ENCODE measurements at places on chromosomes 5 and 9. TPM values are rescaled to one million over a fixed set of nuclear protein-coding genes. Genes with fewer than 3 reads are reported as not detected.
A peak's percentile ranks its signal among the peaks of the same experiment; 100 is the strongest.

Gene CER1
- 2.4 TPM for total RNA-seq

- DNase-seq, result no peak
Measured at GRCh38 chr5:119347991-119348390, 7.8 kb upstream of the TNFAIP8 start.

GRCh38 chr5:96780626-96781025 lies 27.1 kb downstream of the ERAP1 start:
- no peak for DNase-seq

DNA sequence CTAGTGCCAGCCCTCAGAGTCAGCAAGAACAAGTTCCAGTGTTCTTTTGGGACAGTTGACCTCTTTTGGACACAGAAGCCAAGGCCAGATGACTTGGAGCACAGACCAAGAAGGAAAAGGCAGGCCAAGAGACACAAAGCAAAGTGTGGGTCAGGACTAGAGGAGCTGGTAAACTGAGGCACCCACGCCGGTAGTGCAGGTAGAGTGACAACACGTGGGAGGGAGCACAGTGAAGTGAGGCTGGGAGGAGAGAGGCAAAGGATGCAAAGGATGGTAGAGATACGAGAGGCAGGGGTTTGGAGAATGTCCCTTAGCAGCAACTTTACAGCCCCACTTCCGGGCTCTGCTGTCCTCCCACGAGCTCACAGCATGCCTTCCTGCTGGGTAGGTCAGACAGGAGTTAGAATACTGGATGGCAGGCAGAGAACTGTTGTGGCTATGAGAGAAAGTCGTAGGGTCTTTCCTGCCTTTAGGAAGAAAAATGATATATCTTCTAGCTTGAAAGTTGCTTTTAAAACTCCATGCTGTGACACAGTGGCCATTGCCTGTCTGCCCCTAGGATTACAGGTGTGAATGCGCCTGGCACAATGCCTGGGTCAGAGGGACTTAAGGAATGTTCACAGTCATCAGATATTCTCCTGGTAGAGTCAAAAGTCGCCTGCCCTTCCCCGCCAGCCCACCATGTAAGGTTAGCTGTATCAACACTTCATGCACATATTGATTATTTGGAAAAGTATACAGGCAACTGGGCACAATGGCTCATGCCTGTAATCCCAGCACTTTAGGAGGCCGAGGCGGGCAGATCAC lies 97.9 kb downstream of the PDE8B start:
- peak; percentile 16 for DNase-seq

GRCh38 chr5:178323961-178324360 lies 91.4 kb upstream of the PHYKPL start:
- no peak for DNase-seq

Gene IFNE
- 0.35 TPM for total RNA-seq

GRCh38 chr5:120108586-120109248 lies 355.4 kb upstream of the PRR16 start:
- DNase-seq, result no peak

Gene CCDC180
- total RNA-seq, result 7.1 TPM

- DNase-seq, result peak; percentile 75
Measured at GRCh38 chr5:75510836-75511434, 494 bp downstream of the CERT1 start.

Gene SOHLH1
- 0.21 TPM for total RNA-seq

Gene TNFSF8
- not detected for total RNA-seq

DNA sequence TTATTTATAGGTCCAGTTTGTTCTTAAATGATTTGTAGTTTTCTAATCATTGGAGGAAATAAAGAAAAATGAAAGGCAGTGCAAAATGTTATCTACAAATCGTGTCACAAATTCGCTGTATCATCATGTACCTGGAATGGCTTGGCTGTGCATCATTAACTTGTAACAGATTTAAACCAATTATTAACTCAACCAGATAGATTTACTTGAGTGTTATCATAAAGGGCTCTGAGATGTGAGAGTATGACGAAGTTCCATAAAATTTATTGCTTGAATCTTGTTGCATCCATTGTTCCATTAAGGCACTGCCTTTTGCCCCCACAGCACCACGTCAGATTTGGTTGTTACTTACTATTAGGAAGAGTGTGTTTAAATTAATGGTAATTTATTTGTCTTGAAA lies 23.5 kb downstream of the PCSK5 start:
- DNase-seq, result no peak

GRCh38 chr5:41686767-41687166 lies 176.4 kb upstream of the PLCXD3 start:
- DNase-seq, result no peak

GRCh38 chr9:99272836-99273235 lies 50.8 kb downstream of the SEC61B start:
- no peak for DNase-seq

- no peak for DNase-seq
Measured at GRCh38 chr5:33237471-33237870, 203.3 kb upstream of the TARS1 start.

DNA sequence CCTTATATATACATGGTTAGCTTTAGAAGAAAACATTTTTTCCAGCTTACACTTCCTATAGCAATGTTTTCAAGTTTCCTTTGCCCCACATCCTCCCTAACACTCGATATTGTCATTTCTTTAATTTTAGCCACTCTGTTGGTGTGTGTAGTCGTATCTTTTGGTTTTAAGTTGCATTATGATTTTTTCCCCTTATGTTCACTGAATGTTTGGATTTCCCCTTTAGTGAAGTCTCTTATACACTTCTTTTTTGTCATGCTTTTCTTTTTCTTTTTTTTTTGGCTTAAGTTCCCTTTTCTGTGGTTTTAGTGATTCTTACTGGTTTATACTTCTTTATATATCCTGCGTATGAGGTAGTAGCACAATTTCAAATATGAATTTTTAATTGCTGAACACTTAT lies 58.8 kb downstream of the KDM4C start:
- DNase-seq, result no peak

Gene CDH9
- 0.31 TPM for total RNA-seq

Gene COL15A1
- 0.50 TPM for total RNA-seq

DNA sequence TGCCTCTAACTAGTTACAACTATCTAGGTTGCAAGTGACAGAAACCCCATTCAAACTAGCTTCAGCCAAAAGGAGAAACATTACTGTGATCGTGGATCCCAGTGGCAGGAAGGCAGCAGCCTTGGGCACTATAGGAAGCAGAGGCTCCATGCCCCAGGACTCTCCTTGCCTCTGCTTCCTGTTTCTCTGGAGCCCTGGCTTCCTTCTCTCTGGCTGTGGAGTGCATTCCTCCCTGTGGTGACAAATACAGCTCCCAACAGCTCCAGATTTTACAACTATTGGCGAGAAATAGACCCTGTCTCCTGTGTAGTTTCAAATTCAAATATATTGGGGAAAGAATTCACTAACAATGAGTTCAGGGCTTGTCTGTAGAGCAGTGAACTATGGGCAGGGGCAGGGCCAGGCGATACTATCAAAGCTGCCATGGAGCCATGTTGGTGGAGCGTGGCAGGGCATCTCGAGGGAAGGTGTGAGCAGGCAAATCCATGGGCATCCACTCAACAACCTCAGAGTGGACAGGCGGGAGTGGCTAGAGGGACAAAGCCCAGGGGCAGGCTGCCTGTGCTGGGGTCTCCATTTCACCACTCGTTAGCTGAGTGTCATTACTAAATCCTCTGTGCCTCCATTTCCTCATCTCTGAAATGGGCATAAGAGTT lies 189.5 kb downstream of the ERCC6L2 start:
- DNase-seq, result no peak

GRCh38 chr9:79107911-79108676 lies 463.7 kb upstream of the TLE4 start:
- no peak for DNase-seq

Gene PCDHGB3
- total RNA-seq, result 4.8 TPM

Gene SPATA31D1
- total RNA-seq, result not detected

Gene C7
- not detected for total RNA-seq

- DNase-seq, result peak; percentile 82
Measured at GRCh38 chr5:139668064-139668880, 20.1 kb downstream of the CXXC5 start.

Gene MSX2
- total RNA-seq, result 0.17 TPM

Gene ECM2
- total RNA-seq, result not detected

Gene BASP1
- 114 TPM for total RNA-seq

DNA sequence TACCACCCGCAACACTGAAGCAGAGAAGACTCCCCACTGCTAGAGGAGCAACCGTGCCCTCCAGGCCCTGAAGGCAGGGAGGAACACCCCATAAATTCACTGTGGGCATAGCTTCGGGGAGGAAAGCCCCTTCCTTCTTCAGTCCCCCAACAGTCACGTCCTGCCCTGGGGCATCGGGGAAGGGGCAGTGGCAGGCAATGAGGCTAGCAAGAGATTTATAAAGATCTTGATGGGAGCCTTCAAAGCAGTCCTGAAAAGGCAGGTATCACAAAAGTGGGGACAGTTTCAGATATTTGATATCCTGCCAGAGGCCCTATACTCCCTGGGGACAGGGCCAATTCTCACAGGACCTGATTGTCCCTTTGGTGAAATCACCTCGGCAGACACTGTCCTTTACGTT lies 16.9 kb upstream of the TRIM14 start:
- DNase-seq, result no peak

DNA sequence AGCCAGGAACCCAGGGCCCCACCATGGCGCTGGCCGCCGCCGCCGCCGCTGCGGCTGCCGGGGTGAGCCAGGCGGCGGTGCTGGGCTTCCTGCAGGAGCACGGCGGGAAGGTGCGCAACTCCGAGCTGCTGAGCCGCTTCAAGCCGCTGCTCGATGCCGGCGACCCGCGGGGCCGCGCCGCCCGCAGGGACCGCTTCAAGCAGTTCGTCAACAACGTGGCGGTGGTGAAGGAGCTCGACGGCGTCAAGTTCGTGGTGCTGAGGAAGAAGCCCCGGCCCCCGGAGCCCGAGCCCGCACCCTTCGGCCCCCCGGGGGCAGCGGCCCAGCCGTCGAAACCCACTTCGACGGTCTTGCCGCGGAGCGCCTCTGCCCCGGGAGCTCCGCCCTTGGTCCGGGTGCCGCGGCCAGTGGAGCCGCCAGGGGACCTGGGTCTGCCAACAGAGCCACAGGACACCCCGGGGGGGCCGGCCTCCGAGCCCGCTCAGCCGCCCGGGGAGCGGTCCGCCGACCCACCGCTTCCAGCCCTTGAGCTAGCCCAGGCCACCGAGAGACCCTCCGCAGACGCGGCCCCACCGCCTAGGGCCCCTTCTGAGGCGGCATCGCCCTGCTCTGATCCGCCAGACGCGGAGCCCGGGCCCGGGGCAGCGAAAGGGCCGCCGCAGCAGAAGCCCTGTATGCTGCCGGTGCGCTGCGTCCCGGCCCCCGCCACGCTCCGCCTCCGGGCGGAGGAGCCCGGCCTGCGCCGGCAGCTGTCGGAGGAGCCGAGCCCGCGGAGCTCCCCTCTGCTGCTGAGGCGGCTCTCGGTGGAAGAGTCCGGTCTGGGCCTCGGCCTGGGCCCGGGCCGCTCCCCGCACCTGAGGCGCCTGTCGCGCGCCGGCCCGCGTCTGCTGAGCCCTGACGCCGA lies 749 bp downstream of the SOWAHA start:
- peak; percentile 75 for DNase-seq

Gene FTMT
- not detected for total RNA-seq

DNA sequence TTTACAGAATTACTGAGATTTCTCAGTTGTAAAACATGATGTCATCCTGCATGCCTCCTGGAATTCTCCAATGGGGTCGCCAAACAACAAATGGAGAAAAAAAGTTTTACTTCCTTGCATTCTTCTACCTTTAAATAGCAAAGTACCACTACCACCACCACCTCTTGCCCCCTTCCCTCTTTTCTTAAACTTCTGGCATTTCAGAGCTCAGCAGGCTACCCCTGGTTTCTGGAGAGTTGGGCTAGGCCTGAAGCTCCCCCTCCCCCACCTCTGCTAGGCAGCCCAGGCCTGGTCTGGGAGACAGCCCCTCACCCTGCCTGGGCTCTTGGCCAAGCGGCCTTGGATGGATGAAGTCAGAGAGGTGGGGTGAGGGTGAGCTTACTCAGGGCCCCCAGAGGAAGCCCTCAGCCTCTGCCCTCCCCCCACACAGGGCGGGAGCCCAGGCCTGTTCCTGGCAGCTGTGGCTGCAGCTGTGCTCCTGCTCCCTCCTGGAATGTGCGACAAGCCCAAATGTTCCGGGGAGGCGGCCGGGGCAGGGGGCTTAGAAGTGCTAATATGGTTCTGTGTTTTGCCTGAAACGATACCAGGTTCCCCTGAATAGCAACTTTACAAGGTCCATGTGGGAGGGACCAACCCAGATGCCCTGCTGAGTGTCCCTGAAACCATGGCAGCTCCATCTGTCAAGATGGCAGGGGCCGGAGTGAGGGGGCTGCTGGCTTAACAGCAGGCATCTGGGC lies 6.0 kb upstream of the CCIN start:
- peak; percentile 93 for DNase-seq

DNA sequence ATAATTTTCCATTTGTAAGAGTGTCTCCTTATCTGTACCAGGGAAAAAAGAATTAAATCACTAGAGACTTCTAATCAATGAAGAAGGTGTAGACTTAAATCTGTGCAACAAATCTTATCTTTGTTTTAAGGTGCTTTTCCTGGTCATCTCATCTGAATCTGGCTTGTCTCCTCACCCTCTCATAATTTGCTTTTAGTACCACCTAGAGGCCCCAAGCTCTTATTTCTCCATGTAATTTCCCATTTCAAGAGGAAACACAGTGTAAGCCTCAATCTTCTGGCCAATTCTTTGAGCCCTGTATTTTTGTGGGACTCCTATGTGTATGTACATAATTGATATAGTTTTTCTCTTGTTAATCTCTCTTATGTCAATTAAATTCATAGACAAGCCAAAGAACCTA lies 1975.3 kb upstream of the CDH6 start:
- peak; percentile 25 for DNase-seq

DNA sequence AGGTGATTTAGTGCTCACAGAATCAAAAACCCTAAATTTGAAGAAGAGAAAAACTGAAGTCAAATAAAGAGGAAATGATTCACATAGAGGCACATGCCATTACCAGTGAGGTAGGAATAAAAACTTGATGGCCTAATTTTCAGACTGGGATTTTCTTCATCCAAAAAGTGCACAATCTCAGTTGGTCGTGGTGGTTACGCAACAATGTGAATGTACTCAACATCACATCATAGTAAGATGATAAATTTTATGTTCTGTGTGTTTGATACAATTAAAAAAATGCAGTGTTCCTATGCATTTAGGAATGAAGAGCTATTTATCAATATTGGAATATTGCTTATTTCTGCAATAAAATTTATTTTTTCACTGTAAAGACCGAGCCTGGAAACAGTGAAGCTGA lies 60.7 kb downstream of the SV2C start:
- no peak for DNase-seq

DNA sequence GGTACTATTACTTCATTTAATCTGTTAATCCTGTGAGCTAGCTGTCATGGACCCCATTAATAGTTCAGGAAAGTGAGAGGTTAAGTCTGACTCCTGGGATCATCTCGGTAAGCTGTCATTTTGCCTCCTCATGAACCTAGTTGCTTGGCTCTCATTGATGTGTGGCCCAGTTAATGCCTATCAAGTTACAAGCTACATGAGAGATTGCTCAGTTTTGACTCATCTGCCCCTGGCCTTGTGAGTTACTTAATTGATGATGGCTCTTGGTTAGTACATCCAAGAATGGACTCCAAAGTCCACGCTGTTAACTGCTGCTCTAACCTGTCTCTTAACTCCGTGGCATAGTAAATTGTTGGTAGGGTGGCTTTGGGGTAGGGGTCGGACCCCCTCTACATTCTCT lies 23.9 kb downstream of the LARP1 start:
- DNase-seq, result no peak

GRCh38 chr9:130731355-130731754 lies 37.8 kb downstream of the EXOSC2 start:
- no peak for DNase-seq
